Forelimb muscle (tissue), 1 donor: ENCODE measurements at places on chromosomes 13 and 19. TPM values are rescaled to one million over a fixed set of nuclear protein-coding genes. Genes with fewer than 3 reads are reported as not detected.

The TPTE2 gene
- polyA plus RNA-seq, result not detected

The TBXA2R gene
- polyA plus RNA-seq, result 1.7 TPM

The CYP2F1 gene
- polyA plus RNA-seq, result not detected

The RNF113B gene
- polyA plus RNA-seq, result not detected

The CALM3 gene
- polyA plus RNA-seq, result 185 TPM

The CPAMD8 gene
- polyA plus RNA-seq, result 2.4 TPM

The PEAK3 gene
- 0.05 TPM for polyA plus RNA-seq

The SETDB2 gene
- 8.1 TPM for polyA plus RNA-seq

The TMEM38A gene
- polyA plus RNA-seq, result 127 TPM

- DNase-seq, result no peak
Measured at GRCh38 chr13:37539976-37540605, 58.5 kb downstream of the POSTN start.

DNA sequence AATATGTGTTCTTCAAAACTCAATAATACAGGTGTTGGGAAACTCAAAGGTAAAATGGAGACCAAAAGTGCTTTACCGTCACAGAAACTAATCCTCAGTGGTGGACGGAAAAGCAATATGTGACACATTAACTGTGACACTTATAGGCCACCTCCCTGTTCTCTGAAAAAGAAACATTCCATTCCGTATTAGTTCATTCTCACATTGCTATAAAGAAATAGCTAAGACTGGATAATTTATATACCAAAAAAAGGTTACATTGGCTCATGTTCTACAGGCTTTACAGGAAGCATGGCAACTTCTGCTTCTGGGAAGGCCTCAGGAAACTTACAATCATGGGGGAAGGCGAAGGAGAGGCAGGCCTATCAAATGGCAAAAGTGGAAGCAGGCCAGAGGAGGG lies 435.3 kb upstream of the HTR2A start:
- DNase-seq, result no peak

DNA sequence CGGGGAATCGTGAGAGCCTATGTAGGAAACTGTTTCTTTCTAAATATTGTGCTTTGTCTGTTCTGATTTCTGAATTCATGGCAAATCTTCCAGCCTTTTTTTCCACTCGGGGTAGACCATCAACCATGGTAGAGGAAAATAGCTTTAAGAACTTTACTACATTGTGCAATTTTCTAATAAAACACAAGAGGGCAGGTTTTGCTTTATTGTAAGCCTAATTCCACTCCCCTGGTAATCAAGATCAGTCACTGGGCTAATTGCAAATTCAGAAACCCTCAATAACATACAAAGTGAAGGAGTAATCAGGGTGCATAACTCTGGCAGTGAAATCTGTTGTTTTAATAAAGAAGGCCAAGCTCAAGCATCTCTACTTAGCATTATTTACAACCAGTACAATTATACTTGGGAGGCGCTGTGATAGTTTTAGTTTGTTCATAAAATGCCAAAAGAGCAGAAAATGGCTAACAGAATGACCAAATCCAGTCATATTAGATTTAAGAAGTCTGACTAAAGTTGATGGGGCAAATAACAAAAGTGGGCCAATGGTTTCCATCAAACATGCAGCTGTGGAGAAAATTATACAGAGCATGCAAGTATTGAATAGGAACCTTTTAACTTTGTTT lies 43.8 kb downstream of the DCT start:
- peak; percentile 14 for DNase-seq

- DNase-seq, result no peak
Measured at GRCh38 chr13:27423333-27423732, 1.1 kb upstream of the GTF3A start.

- no peak for DNase-seq
Measured at GRCh38 chr19:30696514-30696913, 324.3 kb downstream of the ZNF536 start.

DNA sequence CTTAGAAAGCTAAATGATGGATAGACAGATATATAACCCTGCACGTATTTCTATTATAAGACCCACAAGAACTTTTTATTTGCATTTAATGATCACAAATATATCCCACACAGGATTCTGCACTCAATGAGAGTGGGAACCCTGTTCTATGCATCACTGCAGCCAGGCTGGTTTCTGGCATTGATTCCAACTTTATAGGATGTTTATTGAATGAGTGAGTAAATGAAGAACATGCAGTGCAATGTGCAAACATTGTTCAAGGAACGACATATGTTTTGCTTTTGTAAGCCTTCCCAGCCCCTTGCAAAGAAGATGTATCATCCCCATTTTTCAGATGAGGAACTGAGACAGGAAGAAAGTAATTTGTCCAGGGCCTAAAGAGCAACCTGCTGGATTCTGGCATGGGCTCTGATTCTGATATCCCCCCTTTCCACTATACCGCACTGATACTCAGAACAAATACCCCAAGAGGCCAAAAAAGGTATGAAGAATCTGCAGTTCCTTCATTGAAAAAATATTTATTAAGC lies 246.3 kb downstream of the LACC1 start:
- DNase-seq, result no peak

DNA sequence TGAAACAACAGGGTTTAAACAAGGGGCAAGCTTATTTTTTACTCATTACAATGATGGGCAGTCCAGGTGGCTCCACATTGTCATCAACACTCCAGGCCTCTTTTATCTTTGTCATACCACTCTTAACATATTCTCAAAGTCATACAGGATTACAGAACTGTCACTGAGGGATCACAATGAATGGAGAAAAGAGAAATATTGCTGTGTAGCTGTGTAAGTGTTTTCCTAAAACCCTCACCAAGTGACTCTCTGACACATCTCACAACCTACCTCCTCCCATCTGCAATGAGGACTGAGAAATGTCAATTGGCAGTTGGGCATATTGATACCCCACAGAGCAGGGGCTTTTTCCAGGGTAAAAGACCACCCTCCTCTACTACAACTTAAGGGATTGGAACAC lies 562.1 kb downstream of the TBC1D4 start:
- no peak for DNase-seq

DNA sequence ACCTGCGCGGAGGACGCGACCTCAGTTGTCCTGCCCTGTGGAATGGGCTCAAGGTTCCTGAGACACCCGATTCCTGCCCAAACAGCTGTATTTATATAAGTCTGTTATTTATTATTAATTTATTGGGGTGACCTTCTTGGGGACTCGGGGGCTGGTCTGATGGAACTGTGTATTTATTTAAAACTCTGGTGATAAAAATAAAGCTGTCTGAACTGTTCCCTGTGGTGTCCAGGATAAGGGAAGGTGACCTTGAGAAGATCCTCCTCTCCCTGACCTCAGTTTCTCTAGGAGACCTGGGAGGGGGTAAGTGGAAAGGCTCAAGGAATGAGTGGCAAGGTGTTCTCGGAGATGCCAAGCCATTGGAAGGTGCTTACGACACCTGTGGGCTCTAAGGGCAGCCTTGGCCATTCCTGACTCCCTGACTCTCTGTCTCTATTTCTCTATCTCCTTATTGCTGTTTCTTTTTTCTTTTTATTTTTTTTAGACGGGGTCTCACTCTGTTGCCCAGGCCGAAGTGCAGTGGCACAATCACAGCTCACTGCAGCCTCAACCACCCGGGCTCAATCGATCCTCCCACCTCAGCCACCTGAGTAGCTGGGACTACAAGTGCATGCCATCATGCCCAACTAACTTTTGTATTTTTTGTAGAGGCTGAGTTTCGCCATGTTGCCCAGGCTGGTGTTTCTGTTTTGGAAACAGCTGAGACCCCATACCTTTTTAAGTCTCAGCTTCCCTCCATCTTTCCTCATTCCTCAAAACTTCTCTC lies 3.2 kb downstream of the GDF15 start:
- DNase-seq, result no peak

- no peak for DNase-seq
Measured at GRCh38 chr13:99220199-99220935, 19.7 kb downstream of the UBAC2 start.

GRCh38 chr13:99731747-99732146 lies 230.5 kb downstream of the TM9SF2 start:
- no peak for DNase-seq

- DNase-seq, result no peak
Measured at GRCh38 chr13:30169442-30169841, 137.9 kb downstream of the KATNAL1 start.

GRCh38 chr19:47633517-47633916 lies 24.6 kb downstream of the BICRA start:
- DNase-seq, result no peak

DNA sequence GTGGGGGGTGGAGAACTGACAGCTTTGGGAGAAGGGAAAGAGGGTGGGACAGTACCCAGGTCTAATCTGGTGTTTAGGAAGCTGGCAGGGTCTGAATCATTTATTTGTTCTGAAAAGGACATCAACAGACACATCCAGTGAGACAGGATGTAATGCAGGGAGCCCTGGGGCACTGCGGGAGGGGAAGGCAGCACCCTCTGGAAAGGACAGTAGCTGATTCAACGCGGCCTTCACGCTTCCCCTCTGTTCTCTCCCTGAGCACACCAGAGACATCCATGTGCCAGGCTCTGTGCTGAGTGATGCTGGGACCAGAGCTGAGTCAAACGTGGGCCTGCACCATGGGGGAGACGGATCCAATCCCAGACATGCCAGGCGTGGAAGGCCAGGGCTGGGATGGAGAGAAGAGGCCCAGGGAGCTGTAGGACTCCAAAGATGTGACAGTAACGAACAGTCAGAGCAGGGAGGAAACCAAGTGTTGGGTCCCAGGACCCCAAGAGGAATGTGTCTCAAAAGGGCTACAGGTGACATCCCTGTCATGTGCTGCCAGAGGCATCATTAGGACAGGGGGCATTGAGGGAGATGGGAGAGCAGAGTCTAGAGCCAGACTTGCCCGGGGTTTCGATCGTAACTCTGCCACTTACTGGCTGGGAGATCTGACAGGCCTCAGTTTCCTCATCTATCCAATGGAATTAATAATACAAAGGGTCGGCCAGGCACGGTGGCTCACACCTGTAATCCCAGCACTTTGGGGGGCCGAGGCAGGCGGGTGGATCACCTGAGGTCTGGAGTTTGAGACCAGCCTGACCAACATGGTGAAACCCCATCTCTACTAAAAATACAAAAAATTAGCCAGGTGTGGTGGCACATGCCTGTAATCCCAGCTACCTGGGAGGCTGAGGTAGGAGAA lies 1.7 kb downstream of the ETFB start:
- no peak for DNase-seq

- DNase-seq, result no peak
Measured at GRCh38 chr19:38318660-38319059, 985 bp upstream of the KCNK6 start.

DNA sequence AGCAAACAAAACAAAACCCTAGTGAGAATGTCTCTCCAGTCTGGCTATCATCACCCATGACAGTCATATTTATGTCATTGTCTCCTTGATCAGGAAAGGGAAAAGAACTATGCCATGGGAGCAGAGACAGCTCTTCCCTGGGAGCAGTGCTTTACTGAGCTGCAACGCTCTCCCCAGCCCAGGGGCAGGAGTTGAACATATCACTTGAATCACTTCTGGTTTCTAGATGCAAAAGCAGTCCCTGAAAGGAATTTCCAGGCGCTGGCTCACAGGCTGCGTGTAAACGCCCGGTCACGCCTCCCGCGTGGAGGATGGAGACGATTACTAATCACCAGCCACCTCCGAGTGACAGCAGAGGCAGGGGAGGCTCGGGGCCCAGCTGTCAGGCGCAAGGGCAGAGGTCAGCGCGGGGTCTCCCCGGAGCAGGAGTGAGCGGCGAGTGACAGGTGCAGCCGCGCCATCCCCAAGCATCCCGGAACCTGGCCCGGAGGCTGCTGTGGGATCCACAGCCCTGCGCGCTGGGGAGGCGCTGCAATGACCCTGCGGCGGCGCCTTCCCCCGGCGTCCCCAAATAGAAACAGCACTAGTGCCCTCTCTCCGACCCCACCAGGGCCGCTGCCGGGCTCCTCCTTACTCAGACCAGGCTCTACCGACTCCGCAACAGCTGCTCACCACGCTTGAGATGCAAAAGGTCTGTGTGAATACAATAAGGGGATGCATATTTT lies 23.5 kb upstream of the DCLK1 start:
- no peak for DNase-seq

DNA sequence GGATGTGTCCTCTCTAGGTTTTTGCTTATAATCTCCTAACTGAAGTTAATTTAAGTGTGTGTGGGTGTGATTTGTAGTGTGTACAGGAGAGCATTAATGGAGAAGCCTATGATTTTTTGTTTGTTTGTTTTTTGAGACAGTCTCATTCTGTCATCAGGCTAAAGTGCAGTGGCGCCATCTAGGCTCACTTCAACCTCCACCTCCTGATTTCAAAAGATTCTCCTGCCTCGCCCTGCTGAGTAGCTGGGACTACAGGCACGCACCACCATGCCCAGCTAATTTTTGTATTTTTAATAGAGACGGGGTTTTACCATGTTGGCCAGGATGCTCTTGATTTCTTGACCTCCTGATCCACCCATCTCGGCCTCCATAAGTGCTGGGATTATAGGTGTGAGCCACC lies 20.6 kb downstream of the ZNF701 start:
- no peak for DNase-seq

- DNase-seq, result no peak
Measured at GRCh38 chr13:50422181-50423148, 407.2 kb downstream of the KCNRG start.

DNA sequence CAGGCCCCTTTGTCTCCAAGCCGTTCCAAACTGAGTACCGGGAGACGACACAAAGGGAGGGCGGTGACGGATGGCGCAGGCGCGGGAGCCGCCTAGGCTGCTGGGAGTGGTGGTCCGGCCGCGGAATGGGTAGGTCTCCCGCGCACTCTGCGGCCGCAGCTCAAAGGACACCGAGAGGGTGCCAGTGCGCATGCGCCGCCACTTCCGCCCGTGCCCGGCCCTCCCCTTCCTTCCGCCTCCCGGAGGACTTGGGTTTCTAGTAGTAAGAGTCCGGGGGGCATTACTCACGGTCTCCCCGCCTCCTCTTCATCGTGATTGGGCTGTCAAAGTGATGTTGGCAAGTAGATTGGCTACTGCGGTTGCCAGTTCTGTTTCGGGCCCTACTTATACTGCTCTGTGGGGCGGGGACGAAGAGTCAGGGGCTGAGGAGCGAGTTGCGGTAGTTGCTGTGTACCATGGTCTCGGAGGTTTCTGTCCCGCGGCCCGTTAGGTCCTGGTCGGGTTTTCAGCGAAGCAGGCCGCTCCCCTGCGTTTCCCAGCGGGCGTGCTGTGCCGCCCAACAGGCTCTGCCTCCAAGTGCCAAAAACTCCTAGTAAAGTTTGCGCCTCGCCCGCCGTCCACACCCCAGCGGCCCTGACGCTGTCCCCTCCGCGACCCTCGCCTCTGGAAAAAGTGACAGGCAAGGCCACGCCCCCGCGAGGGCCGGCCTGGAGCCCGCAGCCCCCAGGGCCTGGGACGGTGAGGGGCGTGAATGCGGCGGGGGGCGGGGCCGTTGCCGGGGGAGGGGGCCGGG lies 455 bp upstream of the ING1 start:
- DNase-seq, result peak; percentile 97
